LoVo (cell line): ENCODE measurements at places on chromosomes 1 and 21.
A peak's percentile ranks its signal among the peaks of the same experiment; 100 is the strongest.

GRCh38 chr1:208433971-208434370, 189.8 kb upstream of the PLXNA2 start:
- no peak for DNase-seq

GRCh38 chr1:33826311-33826710, 37.6 kb upstream of the HMGB4 start:
- no peak for DNase-seq

DNA sequence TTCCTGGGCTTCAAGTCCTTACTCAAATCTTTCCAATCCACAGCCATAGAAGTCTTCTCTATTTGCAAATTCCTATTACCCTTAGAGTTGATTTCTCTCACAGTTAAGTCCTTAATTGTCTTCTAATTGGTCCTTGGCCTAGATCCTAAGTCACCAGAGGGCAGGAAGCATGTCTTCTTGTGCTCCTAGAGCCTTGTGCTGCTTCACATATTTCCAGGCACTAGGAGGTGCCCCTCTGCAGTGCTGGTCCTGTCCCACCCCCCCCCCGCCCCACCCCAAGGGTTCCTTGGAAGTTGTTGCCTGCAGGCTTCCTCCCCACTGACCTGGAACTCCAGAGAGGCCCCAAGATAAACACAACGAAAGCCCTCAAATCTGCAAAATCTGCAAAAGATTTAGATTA, 28.1 kb upstream of the TARBP1 start:
- DNase-seq = no peak

DNA sequence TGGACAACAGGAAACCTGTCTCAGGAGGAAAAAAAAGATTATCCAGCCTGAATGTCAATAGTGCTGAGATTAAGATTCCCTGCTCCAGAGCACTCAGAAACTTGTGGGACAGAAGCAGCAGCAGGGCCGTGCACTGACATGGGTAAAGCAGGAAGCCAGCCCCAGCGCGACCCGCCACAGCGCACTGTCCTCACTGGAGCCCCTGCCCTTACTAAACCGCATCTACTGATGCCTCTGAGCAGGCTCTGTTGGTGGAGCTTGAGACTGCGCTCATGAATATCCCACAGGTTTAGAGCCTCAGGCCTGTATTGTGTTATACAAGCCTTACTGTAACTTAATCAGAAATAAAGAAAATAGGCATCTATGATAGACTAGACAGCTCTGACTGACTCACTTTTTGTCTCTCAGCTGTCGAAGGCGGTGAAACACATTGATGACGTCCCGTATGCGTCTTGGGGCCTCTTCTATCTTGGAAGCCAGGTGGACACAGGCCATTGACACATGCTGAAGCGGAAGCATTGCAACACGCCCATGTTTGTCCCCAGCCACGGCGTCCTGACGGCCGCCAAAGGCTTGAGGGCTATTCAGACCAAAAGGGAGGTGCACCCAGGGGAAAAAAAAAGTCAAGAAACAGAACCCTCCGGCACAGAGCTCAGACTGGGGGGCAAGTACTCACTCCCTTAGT, 1.2 kb downstream of the CCNL2 start:
- no peak for DNase-seq

- DNase-seq = no peak
Measured at GRCh38 chr1:111448482-111448917, 556 bp downstream of the WDR77 start.

GRCh38 chr1:47738560-47739182, 258.5 kb downstream of the TRABD2B start:
- peak; percentile 34 for DNase-seq

DNA sequence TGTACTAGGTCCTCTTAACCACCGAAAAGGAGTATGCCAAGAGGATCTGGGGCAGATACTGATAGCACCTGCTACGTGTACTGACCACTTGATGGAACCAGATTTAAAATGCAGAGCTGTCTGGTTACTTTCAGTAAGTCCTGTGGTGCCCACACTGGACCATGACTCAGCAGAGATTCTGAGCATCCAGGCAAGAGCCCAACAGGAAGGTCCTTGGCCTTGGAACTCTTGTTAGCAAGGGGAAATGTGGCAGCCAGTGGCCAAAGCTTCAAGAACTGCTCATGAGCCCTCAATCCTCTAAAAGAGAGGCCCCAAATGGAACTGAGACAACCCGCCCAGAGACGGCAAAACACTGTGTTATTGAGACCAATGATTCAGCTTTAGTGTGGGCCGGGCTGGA, 4.2 kb upstream of the GJB5 start:
- DNase-seq = no peak
